Activated CD4-positive, alpha-beta T cell treated with anti-CD3 and anti-CD28 coated beads, Interleukin-2, amount 50 U/mL, for 4 hours (primary cell): ENCODE measurements at places on chromosomes 13 and 19.
A peak's percentile ranks its signal among the peaks of the same experiment; 100 is the strongest.

DNA sequence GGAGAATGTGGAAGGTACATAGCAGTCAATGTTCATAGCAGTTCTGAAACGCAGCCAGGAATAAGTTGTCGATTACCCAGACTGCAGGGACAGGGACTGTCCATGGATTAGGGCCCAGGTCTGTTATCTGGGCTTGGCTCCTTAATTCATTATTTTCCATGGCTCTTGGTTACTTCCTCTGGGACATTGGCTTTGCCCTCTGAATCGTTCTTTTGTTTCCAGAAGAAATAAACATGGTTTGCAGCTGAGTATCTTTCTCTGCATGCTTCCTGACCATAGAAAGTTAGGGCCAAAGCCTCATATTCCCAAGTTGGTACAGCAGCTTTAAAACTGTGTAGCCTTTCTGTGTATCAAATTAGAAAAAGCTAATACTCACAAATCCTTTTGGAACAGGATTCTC, 121.7 kb upstream of the MAB21L1 start:
- DNase-seq, result no peak

DNA sequence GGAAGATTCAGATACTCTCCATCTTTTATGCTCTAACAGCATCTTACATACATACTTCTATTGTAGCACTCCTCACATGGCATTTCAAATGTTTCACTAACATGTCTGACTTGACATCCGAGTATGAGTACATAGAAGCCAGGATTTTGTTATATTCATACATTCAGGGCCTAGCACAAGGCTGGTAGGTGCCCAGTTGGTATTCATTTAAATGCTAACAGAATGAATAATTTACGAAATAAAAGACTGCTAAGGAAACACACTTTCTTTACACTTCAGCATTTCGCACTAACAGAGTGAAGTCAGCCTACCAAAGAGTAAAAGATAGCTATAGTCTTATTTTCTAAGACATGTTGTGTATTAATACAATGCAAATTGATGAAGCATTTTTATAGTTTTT, 67.8 kb upstream of the FBXL3 start:
- DNase-seq, result no peak

DNA sequence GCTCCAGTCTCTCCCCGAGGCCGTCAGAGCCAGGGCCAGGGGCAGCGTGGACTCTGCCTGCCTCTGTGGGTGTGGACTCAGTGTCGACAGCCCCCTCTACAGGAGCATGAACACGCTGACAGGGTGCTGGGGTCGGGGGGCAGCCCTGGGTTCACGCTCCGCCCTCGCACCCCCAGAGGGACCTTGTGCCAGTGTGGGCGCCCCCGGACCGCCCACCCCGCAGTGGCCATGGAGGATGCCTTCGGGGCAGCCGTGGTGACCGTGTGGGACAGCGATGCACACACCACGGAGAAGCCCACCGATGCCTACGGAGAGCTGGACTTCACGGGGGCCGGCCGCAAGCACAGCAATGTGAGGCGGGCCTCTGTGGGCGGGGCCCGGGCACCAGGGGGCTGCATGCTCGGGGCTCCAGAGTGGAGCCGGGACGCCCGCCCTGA, 8.3 kb downstream of the TRPM4 start:
- DNase-seq, result no peak

GRCh38 chr19:29454109-29454508, 71.7 kb upstream of the VSTM2B start:
- no peak for DNase-seq

GRCh38 chr13:107977071-107977574, 238.2 kb downstream of the LIG4 start:
- DNase-seq, result no peak

DNA sequence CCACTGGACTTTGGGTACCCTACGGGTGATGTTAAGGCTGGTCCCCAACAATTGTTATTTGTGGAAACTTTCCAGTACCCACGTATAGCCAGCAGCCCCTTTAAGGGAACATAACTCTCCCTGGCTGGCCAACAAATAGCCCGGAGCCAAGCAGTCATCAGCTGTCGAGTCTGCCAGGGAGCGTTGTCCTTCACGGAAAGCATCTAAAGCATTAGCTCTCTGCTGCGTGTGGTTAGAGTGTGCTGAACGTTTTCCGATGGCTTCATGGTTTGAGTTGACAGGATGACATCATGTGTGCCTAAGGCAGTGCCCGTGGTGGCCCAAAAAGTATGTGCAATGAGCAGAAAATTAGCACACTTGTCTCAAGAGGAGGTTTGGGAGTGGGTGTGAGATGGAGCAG, 3.3 kb upstream of the ZNF556 start:
- no peak for DNase-seq

- peak; percentile 23 for DNase-seq
Observed at GRCh38 chr19:11578258-11579142, 1.1 kb upstream of the ACP5 start.

DNA sequence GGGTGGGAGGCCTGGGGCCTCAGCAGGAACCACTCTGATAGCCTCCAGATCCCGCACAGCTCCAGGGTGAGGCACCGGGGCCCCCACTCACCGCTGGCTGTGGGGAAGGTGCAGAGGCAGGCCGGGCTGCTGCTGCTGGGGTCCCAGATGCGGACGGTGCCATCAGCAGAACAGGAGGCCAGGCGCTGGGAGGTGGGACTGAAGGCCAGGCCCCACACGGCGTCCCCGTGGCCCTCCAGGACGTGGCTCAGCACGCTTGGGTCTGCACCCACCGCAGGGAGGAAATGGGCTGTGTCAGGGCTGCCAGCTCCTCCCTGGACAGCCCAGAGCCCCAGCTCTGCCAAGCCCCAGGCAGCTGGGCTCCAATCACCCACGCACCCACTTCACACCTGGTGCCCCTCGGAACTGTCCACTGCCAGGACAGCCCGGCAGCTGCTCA, 6.1 kb upstream of the PRKD2 start:
- no peak for DNase-seq

GRCh38 chr19:36331353-36332228, 47.4 kb downstream of the ZFP14 start:
- peak; percentile 51 for DNase-seq

- no peak for DNase-seq
Observed at GRCh38 chr13:29435125-29435911, 160.2 kb downstream of the SLC7A1 start.

- DNase-seq, result no peak
Observed at GRCh38 chr13:39494006-39494405, 109.0 kb downstream of the LHFPL6 start.

DNA sequence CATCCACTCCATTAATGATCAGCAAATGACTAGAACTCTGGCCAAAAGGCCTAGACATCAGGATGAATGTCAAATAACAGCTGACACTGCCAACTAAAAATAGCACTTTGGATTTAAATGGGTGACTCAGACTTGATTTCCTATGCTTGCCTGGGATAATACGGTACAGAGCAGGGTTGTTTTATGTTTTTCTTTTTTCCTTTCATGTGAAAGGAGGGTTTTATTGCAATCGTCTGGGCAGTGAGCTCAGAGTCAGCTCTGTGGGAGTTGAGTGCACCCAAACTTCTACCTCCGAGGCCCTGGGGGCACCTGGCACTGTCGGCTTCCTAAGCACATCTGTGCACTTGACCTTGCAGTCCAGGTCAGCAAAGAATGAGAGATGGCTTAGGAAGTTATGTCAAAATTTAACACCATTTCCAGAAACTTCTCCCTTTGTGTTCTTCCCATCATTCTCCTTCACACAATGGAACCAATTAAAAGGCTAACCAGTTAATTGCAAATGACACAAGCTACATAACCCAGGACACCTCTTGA, 134.1 kb downstream of the LACC1 start:
- no peak for DNase-seq

GRCh38 chr19:15623711-15624318, 8.8 kb downstream of the CYP4F8 start:
- no peak for DNase-seq

- DNase-seq, result no peak
Observed at GRCh38 chr19:2113439-2114211, 16.9 kb downstream of the IZUMO4 start.

DNA sequence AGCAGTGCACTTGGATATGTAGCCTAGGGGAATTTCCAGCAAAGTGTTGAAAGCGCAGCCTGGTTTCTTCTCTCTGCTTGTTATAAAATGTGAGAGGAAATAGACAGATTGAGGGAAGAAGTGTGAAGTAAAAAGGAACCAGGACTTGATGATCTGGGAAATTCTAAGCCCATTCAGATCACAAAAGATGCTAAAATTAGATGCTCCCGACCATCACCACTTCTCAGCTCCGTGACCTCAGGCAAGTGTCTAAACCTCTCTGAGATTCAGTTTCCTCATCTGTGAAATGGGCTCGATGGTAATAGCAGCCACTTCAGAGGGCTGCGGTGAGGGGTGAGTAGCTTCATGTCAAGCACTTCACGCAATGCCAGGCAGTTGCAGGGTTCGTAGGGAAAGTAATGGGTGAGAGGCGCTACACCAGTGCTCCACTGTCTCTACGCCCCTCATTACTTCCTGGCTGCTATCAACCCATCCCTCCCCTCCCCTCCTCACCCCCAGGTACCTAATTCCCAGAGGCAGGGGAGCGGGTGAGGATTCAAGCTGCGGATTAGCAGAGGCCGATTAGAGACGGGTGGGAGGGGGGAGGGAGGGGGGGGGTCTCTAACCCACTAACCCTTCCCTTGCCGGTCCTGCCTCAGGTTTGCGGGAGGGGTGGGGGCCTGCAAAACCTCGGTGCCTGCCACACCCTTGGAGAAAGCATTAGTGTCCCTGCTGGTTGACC, 9.0 kb upstream of the NFIC start:
- no peak for DNase-seq

DNA sequence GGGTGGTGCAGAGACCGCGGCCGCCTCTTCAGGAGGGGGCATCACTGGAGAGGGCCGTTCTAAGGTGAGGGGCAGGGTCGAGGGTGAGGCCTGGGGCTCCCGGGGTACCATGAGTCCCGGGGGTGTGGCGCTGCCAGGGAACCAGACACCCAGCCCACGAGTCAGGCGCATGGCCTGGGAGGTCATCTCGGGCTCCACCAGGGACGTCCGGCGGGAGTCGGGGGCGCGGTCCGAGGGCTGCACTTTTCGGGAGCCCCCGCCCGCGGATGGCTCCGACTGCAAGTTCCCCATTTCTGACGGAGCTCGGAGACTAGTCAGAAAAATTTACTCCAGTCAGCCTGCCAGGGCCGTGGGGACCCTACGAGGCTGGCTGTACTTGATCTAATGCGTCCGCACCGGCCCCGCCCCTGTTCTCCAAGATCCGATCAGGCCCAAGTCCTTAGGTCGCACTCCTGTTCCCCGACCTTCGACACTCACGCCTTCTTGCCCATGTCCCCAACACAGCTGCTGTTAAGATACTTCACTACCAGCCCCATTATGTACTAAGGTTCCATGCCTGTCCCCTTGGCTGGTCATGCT, 774 bp downstream of the GGN start:
- DNase-seq, result no peak

DNA sequence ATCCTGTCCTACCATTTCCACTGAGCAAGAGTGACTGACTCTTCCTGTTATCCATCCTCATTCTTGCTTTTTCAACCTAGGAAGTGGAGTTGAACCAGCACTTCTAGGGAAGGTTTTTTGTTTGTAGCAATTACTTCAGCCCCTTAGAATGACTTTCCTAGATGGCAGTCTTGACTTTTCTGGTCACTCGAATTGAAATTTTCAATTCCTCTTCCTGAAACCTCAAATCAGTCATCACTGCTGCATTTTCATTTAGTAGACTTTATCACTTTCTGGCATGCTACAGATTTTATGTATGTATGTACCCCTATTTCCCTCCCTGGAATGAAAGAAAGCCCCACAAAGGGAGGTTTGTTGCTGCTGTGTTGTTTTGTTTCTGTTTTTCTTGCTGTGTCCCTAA, 915.9 kb downstream of the PCDH17 start:
- DNase-seq, result no peak

DNA sequence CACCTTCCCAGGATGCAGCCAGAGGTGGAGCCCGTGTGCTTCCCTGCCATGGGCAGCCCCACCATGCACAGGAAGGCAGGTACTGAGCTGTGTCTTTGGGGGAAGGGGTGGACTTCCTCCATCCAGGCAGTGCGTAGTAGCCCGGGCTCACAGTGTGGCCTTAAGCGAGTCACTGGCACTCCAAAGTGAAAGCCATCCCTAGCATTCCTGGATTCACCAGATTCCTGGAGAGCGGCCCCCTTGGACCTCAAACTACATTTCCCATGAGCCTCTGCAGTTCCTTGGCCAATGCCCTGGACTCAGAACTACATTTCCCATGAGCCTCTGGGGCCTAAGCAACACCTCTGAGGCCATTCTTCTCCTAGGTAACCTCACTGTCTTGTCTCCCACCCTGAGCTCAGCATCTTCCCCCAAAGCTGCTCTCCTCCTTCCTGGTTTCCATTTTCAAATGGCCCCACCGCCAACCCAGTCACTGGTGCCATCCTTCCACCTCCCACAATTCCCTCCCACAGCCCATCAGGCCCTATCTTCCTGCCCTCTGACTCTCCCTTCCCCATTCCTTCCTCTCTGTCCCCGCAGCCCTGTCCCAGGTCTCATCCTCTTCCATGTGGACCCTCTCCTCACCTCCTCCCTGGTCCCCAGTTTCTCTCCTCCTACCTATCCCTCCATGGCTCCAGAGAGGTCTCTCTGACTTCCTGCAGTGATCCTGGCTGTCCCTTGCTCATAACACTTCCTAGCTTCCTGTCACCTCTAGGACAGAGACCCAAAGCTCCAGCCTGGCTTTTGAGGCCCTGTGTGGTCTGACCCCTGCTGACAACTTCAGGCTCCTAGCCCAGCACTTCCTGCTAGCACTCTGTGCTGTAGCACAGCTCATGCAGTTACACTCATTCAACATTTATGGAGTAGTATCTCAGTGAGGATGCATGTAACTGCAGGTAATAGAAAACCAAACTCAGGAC, at the start of gene C19orf81:
C19orf81 (plus strand) TSS at position 13 of the 959 bp plus-strand sequence; CDS start at position 13, 0 bp downstream.
- DNase-seq, result no peak

DNA sequence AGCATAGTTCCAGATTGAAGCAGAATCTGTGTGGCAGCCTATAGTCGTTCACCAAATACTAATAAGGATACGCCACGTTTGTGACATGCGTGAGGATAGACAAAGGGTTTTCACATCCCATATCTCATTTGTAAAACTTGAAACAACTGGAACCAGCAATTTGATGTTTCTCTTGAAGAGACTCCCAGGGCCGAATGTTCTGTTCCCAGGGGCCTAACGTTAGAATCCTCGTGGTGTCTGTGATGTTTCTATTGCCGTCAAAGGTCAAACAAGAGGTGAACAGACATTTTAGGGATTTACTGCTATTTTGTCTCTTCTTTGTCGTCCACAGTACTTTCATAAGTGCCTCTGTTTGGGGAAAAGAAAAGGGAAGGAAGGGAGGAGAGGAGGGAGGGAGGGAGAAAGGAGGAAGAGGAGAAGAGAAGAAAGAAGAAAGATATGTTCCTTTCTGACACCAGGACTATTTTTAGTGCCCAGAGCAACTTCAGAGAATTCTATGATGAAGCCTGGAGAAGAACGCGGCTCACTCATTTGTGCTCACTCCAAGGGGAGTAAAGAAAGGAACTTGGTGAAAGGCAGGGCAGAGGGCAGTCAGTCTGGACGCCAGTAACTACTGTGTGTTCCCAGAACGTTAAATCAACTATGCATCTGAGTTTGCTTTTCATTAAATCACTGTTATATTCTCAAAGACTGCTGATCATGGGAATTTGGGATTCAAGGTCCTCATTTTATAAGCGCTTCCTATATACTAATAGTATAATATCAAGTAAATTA, 154.5 kb downstream of the DCT start:
- DNase-seq, result no peak

DNA sequence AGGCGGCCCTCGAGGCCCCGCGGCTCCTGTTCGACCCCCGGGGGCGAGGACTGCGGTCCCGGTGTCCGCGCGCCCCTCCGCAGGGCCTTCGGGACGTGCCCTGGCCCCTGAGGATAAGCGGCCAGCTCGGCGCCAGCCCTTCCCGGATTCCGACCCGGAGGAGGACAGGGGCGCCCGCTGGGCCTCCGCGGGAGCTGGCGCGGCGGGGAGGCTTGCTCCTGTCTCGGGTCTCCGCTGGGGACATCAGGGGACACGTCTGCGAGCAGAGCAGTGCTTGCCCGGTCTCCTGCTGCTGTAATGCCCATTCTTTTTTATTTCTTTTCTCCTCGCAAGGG, 829 bp downstream of the B3GLCT start:
- DNase-seq, result peak; percentile 24
